CD4-positive, alpha-beta T cell treated with Interleukin-6 for 4 hours (primary cell): ENCODE measurements at places on chromosomes 11 and 22.

DNA sequence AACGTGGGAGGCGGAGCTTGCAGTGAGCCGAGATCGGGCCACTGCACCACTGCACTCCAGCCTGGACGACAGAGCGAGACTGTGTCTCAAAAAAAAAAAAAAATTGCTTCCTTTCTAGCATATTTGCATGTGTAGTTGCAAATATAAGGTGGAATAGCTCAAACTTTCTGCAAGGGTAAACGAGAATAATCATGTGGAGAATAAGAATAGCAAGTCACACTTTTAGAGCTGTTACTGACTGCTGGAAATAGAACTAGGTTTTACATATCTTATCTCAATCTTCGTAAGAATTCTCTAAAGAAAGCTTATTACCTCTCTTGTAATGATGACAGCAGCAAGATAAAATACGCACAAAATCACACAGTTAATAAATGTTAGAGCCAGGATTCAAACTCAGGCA lies 1.6 kb downstream of the L3MBTL2 start:
- no peak for DNase-seq

GRCh38 chr11:44555031-44555800 lies 10.2 kb upstream of the CD82 start:
- DNase-seq = no peak

- DNase-seq = no peak
Observed at GRCh38 chr11:133047036-133047770, 485.1 kb downstream of the OPCML start.

DNA sequence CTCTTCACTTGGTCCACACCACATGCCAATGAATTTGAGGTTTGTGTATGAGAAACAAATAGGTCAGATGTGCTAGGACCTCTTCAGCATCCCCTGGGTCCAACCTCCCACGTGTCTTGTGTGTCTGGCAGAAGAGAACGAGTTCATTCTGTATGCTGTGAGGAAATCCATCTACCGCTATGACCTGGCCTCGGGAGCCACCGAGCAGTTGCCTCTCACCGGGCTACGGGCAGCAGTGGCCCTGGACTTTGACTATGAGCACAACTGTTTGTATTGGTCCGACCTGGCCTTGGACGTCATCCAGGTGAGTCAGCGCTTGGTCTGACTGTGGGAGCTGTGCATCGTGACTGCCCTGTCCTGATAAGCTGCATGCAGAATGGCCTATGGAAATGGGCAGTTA lies 101.0 kb upstream of the SORL1-AS1 start:
- no peak for DNase-seq

DNA sequence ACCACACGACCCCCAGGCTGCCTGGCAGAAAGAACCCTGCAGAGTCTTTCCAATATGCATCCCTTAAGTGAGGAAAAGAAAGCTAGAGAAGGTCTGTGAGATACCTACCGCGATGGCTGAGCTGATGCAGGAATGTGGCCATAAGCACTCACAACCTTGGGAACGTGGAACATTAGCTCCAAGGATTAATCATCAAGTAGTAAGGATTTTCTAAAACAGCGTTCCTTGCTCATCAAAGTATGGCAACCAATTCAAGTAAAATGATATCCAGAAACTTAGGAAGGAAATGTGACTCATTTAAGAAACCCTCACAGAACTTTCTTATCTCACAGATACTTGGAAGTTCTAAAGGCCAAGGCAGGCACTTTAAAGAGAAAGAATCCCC lies 12.8 kb downstream of the PACSIN2 start:
- no peak for DNase-seq

GRCh38 chr11:12508151-12508751 lies 130.9 kb downstream of the PARVA start:
- no peak for DNase-seq

GRCh38 chr11:1152316-1153104 lies 5.2 kb upstream of the MUC5AC start:
- DNase-seq = no peak

GRCh38 chr11:59222464-59223060 lies 9.8 kb upstream of the MPEG1 start:
- DNase-seq = no peak

- no peak for DNase-seq
Observed at GRCh38 chr11:72912253-72912652, 98.0 kb downstream of the ATG16L2 start.

- DNase-seq = no peak
Observed at GRCh38 chr11:12392672-12393071, 15.3 kb downstream of the PARVA start.

DNA sequence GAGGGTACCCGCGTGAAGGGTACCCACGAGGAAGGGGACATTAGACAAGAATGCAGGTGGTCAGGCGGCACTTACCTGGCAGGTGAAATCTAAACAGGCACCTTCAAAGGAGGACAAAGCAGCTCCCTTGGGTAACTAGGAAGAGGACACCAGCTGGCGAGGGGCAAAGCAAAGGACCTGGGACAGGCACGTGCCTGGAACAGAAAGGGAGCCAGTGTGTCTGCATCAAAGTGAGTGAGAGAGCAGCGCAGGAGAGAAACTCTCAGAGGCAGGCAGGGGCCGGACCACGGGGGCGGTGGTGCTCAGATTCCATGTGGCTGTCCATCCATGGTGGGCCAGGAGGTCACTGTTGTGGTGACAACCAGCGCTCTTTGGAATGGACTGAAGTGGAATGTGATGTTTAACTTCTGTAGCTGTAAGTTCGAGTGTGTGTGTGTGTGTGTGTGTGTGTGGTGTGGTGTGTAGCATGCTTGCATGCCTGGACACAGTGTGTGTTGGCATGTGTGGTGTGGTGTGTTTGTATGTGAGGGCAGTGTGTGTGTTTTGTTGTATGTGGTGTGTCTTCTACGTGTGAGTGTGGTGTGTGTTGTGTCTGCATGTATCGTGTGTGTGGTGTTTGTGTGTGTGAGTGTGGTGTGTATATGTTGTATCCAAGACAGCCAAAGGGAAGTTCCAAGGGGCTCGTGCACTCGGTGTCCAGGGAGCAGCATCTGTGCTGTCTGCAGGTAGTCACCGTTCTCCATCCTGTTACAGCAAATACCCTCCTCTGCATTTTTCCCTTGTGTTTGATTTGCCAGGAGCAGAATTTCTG lies 86.4 kb downstream of the CDKN1C start:
- no peak for DNase-seq

- peak; percentile 65 for DNase-seq
Observed at GRCh38 chr11:62665599-62666258, 617 bp downstream of the CSKMT start.

GRCh38 chr11:20037396-20038153 lies 122.7 kb downstream of the DBX1 start:
- no peak for DNase-seq

GRCh38 chr11:127567237-127567932 lies 566.8 kb upstream of the KIRREL3 start:
- no peak for DNase-seq

DNA sequence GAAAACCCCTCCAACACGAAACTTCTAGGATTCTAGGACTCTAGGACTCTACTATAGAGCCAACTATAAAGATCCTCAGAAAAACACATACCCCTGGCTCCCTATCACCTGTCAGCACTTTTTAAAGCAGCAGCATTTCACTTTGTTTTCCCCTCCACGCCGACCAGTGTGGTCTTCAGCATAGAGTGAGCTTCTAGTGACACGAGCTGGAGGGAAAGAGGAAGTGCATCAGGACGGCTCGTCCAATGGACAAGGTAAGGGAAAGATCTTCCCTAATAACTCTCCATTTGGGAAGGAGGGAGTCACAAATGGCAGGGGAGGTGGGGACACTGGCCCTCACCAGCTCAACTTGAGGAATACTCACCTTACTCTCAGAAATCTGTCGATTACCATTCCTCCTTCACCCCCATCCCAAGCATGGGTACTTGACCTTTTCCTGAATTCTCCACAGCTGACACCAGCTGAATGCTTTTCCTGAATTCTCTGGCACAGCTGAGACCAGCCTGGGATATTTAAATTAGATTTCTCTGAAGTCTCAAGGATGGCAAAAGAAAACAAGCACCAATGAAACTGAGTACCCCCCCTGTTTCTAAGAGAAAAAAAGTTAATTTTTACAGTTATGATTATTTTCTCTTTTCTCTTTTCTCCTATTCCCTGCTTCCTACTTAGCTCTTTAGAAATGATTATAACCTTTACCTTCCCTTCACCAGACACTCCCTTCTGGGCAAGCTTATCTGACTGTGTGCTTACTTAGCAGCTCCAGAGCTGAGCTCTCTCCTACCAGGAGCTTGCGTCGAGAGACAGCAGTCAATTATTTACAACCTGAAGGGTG lies 33.3 kb upstream of the NNMT start:
- DNase-seq = peak; percentile 20

DNA sequence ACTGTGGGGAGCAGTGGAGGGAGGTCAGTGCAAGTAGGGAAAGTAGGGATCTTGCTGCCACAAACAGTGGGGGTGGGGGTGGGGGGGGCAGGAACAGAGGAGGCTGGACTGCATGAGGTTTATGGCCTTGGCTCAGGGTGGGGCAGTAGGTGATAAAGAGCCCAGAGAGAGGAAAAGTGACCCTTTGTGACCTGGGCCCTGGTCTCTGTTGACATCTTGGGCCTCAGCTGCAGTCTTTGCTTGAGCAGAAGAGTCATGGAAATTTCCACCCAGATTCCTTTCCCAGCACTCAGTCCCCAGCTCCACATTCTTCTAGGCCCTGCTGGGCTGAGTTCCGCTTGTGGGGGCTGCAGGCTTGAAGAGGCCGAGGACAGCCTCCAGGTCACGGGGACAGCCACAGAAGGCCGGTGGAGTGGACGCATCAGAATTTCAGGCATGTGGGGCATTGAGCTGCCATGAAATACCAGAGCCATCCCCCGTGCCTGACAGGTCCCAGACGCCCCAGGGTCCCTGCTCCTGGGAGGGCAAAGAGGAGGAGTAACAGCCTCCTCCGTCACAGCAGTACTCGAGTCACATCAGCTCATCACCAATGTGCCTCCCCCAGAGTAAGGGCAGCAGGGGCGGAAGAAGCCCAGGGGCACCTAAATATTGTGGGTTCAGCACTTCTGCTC lies 9.7 kb upstream of the MALAT1 start:
- DNase-seq = no peak

DNA sequence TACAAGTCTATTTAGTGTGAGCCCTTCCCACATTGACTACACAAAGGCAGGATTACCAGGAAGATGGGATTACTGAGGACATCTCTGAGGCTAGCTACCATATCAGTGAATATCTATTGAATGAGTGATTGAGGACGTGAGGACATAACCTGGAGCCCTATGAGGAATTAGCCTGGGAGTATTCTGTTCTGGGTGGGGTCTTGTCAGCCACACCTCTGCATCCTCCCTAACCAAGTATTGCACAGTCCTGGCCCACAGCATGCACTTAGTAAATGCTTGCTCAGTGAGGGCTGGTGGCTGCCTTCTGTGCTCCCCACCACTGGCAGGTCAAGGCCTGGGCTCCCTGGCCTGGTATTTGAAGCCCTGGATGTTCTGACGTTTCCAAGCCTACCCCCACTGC lies 14.8 kb downstream of the DUSP18 start:
- DNase-seq = no peak

DNA sequence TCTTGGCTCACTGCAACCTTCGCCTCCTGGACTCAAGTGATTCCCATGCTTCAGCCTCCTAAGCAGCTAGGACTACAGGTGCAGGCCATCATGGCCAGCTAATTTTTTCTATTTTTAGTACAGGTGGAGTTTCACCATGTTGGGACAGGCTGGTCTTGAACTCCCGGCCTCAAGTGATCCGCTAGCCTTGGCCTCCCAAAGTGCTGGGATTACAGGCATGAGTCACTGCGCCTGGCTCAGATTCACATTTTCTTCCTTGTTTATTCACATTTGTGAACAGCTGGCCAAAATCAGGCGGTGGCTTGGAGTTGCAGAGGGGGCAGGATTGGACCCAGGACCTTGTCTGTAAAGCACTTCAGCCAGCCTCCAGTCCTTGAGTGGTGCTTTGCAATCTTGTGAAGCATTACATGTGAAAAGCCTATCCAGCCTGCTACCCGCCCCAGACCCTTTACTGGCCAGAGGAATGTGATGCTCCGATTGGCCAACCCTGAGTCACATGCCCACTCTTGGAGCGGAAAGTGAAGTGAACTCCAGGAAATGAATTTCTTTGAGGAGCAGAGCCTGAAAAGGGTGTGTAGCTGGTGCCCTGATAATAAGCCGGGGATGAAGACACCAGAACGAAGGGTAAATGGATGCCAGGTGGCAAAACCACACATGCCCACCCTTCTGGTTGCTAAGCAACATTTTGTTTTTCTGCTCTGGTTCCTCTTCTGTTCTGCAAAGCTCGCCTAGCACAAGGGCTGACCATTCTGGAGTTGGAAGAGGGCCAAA lies 62.6 kb upstream of the PTPRJ start:
- no peak for DNase-seq
